Sigmoid colon (tissue), 7 donors: ENCODE measurements at places on chromosomes 4 and X. TPM values are rescaled to one million over a fixed set of nuclear protein-coding genes. Genes with fewer than 3 reads are reported as not detected.

DNA sequence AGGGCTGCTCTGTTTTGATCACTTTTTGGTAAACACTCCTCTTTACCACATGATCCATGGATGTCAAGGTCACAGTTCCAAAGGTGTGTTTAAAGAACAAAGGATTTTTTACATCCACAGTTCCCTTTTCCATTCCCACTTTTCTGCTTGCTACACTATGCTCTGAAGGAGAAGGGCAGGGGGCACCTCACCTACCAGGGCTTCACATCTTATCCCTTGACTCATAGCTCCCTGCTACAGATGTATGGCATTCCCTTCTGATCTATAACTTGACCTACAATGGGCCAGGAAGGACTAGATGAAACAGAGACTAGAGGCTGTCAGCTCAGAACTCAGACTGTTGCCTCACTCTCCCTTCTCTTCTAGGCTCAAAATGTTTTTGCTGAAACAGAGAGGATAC, 233.1 kb upstream of the RPS6KA3 start:
- H3K36me3 ChIP-seq, result no peaks in the 10 kb centered on the region
- H3K4me1 ChIP-seq, result no peaks in the 10 kb centered on the region
- no peak overlapping the region for H3K4me3 ChIP-seq

STARD8 gene
- total RNA-seq, result 8.4 TPM

CYTL1 gene
- total RNA-seq, result 1.5 TPM

DNA sequence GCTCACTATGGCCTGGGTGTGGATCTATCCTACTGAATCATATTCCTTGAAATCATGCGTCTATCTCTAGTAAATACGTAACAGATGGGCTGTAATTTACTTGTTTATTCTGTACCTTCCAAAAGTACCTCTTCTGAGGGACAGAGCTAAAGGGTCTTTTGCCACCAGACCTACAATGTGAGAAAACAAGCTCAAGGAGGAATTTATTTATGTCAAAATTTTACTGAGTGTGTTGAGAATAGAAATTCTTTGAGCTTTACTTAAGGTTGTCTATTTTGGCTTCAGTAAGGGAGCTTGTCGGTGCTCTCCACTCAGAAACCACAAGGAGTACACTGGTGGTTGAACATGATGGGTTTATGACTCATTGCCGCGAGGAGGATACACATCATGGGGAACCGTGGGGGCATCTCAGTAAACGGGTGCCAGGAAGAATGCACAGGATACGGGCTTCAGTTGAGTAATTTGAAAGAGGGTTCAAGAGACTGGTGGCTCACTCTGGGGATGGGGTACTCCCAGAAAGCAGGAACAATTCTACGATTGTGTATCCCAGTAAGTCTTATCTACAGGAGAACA, 3.0 kb downstream of the ANK2 start:
- H3K27ac ChIP-seq, result no peak overlapping the region
- H3K27me3 ChIP-seq, result no peaks in the 10 kb centered on the region
- no peak overlapping the region for H3K4me3 ChIP-seq

- H3K36me3 ChIP-seq, result peaks cover 4% of the 10 kb centered on the region
- H3K4me1 ChIP-seq, result peaks cover 43% of the 10 kb centered on the region
- peak overlapping the region; percentile 97 for H3K4me3 ChIP-seq
- DNase-seq, result no peak
- no peaks in the 10 kb centered on the region for H3K27me3 ChIP-seq
Measured at GRCh38 chr4:106316773-106317409, 541 bp downstream of the AIMP1 start.

PLK4 gene
- total RNA-seq, result not detected

DNA sequence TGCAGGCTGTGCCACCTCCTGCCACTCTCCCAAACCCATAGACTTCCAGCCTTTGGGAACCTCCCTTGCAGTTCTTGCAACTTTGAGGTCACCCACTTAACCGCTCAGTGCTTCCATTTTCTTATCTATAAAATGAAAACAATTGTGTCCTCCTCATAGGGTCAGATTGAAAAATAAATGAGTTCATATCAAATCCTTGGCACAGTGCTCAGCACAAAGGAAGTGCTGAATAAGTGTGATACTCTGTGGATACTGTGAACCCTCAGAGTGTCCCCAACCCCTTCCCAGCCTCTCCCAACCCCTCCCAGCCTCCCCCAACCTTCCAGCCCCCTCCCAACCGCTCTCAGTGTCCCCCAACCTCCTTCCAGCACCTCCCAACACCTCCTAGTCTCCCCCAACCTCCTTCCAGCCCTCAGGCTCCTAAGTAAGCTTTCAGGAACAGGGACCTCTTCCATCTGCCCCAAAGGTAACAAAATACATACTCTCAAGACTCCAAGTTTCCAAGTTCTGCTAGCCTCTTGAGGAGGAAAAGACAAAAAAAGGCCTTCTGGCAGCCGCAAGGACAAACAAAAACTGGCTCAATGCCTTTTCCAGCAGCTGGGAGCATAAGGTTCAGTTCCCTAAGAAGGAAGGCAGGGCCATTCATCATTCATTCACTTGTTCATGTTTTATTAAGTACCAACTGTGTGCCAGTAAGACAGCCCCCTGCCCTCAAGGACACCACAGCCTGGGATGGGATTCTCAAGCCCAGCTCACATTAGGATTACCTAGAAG, 46.1 kb upstream of the LGI2 start:
- no peaks in the 10 kb centered on the region for H3K36me3 ChIP-seq
- DNase-seq, result no peak
- H3K27ac ChIP-seq, result no peak overlapping the region
- H3K27me3 ChIP-seq, result no peaks in the 10 kb centered on the region
- H3K4me1 ChIP-seq, result no peaks in the 10 kb centered on the region

DNA sequence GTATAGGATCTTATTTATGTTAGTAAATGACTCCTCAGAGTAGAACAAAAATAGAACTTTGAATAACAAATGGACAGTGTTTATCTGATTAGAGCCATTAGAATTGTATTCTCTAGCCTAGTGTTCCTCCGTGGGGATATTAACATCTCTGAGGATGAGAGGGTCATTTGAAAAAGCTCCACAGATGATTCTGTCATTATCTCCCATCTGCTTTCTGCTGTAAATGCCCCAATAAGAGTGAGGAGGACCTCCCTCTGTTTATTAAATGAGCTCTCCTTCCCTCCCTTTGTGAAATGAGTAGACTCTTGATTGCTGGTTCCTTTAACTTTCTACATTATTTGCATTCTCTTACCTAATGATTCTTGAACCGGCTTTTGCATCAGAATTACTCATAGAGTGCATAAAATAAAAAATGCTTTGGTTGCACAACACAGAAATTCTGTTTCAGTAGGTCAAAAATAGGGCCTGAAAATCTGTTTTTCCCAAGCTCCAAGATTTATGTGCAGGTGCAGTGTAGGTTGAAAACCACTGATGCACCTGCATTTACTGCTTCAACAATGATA, 18.0 kb downstream of the GC start:
- no peak overlapping the region for H3K27ac ChIP-seq
- H3K4me1 ChIP-seq, result no peaks in the 10 kb centered on the region
- H3K4me3 ChIP-seq, result no peak overlapping the region
- no peaks in the 10 kb centered on the region for H3K27me3 ChIP-seq
- no peak for DNase-seq

- no peak for DNase-seq
- H3K4me3 ChIP-seq, result no peak overlapping the region
- H3K27ac ChIP-seq, result no peak overlapping the region
- no peaks in the 10 kb centered on the region for H3K36me3 ChIP-seq
- H3K4me1 ChIP-seq, result peaks cover 3% of the 10 kb centered on the region
Measured at GRCh38 chr4:37653601-37654000, 32.6 kb downstream of the RELL1 start.

DNA sequence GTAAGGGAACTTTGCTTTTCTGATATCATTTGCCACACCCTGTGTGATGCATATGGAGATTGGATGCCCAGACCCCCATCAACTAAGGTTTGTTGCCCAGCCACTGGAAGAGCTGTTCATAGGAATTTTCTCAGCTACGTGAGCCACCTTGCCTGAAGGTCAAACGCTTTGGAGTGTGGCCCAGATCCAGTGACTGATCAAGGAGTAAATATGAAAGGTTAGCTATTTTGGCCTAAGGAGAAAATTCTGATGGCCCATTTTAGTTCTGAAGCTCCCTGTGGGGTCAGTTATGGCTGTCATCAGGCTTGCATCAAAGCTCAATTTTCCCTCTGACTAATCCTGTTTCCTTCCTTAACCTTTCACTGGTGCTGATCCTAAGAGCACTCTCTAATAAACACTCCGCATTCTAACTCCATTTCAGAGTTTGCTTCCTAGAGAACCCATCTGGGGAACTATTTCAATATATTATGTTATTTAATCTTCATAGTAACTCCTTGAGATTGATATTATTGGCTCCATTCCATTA, 407.7 kb downstream of the SPRY1 start:
- no peak overlapping the region for H3K4me3 ChIP-seq
- no peak overlapping the region for H3K27ac ChIP-seq
- no peaks in the 10 kb centered on the region for H3K27me3 ChIP-seq
- H3K36me3 ChIP-seq, result no peaks in the 10 kb centered on the region
- peaks cover 16% of the 10 kb centered on the region for H3K4me1 ChIP-seq

DNA sequence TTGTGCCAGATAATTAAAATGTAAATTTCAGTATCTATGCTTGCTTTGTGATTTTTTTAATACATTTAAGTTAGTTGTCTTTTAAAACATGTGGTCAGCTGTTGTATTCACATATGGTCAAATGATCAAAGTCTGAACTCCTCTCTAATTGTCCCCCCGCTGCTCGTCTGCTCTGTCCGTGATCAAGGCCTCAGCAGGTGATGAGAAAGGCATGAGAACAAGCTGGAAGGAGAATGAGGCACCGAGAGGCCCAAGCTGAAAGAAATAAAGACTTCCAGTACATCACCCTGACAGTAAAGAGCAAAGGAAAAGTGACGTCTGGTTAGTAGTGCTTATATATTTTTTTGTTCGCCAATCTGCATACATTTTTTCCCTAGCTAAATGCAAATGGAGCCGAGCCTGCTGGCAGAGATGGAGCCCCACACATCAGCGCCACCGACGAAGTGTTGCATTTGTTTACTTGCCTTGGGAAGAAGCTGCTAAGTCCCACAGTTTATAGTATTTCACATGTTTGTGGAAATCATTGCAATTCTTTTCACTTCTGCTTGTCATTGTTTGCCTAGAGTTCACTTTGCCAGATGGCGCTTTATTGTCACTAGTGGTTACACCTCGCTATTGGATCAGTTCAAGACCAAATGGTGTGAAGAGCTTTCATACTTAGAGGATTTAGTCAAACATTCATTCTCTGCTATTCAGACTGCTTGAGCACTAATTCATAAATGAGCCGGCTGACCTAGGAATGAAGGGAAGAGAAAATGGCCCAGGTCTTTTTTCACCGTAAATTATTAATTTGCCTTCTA, 181.5 kb downstream of the ZIC3 start:
- H3K27me3 ChIP-seq, result no peaks in the 10 kb centered on the region
- no peak overlapping the region for H3K27ac ChIP-seq
- H3K4me1 ChIP-seq, result no peaks in the 10 kb centered on the region
- no peaks in the 10 kb centered on the region for H3K36me3 ChIP-seq
- no peak for DNase-seq

DNA sequence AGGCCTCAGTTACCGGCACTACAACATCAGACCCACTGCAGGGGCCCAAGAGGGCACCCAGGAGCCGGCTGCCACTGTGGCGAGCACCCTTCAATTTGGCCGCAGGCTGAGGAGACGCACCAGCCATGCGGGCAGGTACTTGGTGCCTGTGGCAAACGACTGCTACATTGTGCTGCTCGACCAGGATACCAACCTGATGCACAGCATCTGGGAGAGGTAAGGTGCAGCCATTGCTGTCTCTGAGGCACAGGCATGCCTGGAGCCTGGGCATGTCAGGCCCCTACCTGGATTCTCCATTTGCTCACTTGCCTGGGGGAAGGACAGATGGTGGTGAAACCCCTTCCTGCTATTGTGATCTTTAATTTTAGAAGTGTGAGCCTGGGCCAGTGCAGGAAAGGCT, 30.1 kb downstream of the MAN2B2 start:
- no peaks in the 10 kb centered on the region for H3K4me1 ChIP-seq
- H3K4me3 ChIP-seq, result no peak overlapping the region
- no peaks in the 10 kb centered on the region for H3K27me3 ChIP-seq
- no peak overlapping the region for H3K27ac ChIP-seq
- peaks cover 25% of the 10 kb centered on the region for H3K36me3 ChIP-seq

DNA sequence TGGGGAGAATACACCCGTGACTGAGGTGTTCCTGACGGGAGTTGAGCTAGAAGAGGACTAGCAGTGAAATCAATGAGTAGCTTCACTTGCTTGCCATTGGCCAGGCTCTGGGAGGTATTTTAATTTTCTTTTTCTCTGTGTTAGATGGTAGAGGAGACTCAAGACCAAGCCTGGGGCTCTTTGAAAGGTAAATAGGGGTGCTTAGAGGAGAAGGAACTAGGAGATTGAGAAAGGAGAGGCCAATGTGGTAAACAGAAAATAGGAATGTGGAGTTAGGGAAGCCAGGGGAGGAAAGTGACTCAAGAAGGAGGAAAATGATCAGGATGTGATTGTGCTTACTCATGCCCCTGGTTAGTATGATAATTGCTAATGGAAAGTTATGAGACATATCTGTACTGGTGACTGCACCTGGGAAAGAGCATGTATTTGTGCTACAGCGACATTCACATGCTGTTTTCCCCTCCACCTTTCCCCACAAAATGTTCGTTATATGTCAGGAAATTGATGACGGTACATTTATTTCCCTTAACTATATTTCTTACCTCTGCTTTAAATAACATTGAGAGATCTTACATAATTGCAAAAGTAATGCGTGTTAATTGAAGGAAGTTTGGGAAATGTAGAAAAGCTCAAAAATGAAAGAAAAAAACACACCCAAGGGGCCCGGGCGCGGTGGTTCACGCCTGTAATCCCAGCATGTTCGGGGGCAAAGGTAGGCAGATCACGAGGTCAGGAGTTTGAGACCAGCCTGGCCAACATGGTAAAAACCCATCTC, 16.9 kb upstream of the LRBA start:
- H3K4me1 ChIP-seq, result no peaks in the 10 kb centered on the region
- H3K27me3 ChIP-seq, result no peaks in the 10 kb centered on the region
- DNase-seq, result no peak

DNA sequence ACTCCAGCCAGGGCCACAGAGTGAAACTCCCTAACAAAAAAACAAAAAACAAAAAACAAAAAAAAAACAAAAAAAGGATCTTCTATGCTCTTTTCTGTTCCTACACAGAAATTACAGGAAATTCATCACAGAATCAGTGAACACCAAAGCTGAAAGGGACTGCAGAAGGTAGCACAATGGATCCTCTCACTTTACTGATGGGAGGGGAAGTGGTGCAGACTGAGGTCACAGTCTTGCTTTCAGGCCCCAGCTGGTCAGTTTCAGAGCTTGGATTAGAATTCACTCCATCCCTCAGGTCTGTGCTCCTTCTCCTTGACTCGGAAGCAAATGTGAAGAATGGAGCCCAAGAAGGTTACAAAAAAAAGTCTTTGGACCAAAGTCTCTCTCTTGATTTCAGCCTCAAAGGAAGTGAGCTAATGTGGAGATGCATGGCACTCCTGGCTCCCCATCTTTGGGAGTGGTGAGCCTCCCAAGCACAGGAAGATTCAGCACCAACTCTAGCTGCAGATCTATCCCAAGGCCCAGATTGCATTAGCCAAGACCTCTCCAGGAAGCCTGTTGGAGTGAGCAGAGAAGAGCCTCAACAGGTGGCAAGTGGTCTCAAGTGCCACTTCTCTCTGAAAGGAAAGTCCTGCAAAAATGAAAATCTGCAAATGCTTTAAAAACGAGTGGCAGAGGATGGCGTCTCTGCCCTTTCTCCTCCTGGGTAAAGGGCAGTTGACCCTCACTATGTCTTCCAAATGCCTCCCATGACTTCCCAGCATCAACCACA, 176.0 kb downstream of the MAML3 start:
- no peaks in the 10 kb centered on the region for H3K36me3 ChIP-seq
- no peak overlapping the region for H3K27ac ChIP-seq
- no peak for DNase-seq
- H3K27me3 ChIP-seq, result no peaks in the 10 kb centered on the region
